ENCODE measurements at places on chromosomes 3 and 15.

DNA sequence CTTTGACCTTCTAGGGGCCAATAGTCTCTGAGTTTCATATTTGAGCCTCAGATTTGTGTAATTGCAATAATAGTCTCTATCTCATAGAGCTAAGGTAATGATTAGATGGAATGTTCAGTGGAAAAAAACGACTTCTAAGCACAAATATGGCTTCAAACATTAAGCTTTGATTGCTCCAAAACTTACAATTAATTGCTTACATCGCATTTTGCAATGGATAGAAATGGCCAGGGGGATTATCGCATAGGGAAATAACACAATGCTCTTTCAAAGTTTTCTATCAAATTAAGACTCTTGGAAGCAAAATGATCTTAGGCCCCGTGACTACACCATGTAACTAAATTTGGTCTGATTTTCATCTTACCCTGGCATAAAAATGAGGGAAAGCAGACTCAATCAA lies 888.6 kb downstream of the AGBL1 start:
- DNase-seq = no peak

DNA sequence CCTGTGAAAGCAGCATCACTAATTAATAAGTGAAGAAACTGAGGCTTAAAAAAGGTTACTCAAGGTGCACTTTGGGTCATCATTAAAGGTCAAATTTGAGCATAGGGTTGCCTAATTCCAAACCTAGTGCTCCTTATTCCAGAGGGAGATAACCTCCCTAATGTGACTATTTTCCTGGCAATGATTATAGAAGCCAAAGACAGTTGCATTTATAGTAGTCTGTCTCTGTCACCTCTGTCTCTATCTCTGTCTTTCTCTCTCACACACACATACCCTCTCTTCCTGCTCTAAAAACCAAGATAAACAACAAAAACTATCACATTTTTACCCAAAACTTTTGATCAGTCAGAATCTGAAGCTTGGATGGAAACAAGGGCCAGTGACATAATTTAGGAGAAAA lies 172.0 kb upstream of the LMCD1 start:
- DNase-seq = no peak

DNA sequence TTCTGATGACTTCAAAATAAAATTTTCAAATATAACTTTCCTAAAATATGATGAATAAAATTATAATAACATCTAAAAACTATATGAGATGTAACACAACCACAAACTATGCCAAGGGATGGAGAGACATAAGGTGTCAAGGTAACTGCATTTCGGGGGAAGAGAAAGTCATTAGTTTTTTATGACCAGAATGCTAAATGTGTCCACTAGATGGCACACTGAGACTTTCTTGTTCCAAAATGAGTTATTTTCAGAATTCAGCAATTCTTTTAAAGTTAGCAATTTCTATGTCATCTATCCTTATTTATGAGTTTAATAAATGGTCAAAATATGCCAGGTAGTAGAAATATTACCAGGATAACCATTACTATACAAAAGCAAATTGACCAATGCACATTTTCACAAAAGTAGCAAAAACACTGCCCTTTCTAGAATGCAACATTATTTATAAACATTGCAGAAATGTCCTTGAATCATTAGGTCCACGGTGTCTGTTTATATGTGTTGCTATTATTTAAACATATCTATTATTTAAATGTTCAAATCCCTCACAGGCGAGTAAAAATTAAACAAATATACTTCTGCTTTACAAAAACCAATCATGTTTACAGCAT lies 374.2 kb downstream of the PLCL2 start:
- peak; percentile 40 for DNase-seq

DNA sequence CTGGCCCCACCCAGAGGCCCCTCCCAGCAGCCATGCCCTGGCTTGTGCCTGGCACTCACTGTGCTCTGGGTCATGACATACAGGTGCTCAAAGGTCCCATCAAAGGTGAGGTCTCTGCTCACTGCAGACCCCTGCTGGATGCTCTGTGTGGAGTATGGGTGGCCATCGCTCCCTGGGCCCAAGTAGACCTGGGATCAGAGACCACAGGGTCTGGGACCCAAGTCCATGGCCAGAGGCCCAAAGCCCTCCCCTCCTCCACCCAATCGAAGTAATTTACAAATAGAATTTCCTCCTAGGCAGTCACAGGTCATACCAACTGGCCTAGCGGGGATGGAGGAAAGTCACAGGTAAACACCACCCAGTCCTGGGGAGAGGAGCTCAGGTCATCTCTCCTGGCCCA lies 7.6 kb downstream of the PLXNB1 start:
- DNase-seq = no peak

DNA sequence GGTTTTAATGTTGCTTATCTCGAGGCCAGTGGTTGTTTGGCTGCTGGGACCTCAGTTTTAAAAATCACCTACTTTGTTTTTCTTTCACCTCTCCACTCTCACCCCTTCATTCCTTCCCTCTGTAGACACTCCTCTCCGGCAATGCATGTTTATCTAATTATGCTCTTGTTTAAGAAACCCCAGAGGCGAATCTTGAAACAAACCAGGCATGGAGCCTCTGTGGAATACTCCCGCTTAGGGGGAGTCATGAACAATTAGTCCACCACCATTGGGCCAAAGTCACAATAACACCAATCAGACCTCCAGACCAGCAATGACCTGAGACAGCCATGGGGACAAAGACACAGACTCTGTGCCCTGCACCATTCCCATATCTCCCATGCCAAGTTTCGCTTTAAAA lies 53.3 kb downstream of the EFCAB12 start:
- DNase-seq = no peak

GRCh38 chr3:62602129-62602770 lies 228.9 kb upstream of the FEZF2 start:
- DNase-seq = no peak

GRCh38 chr3:152458376-152459117 lies 189.8 kb downstream of the MBNL1 start:
- DNase-seq = no peak

DNA sequence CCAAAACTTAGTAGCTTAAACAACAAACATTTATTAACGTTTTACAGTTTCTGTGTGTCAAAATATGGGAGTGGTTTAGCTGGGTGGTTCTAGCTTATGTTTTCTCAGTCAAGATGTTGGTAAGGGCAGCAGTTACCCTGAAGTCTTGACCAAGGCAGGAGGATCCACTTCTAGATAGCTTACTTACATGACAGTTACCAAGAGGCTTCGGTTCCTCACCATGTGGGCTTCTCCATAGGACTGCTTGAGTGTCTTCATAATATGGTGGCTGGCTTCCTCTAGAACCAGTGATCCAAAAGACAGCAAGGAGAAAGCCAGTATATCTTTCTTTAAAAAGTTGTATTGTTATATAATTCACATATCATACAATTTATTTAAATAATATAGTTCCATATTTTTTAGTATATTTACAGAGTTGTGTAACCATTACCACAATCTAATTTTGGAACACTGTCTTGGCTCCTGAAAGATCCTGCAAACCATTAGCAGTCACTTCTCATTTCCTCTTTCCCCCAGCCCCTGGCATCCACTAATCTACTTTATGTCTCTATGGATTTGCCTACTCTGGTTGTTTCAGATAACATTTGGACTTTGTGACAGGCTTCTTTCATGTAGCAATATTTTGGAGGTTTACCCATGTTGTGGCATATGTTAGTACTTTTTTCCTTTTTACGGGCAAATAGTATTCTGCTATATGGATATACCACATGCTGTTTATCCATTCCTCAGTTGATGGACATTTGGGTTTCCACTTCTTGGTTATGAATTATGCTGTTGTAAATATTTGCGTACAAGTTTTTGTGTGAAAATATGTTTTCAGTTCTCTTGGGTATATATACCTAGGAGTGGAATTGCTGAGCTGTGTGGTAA lies 33.3 kb downstream of the MAPK6 start:
- DNase-seq = peak; percentile 38

- peak; percentile 58 for DNase-seq
These were observed 58.5 kb downstream of the NEK10 start for GRCh38 chr3:27310688-27311087.

- peak; percentile 84 for DNase-seq
These were observed 16.4 kb downstream of the CHST13 start for GRCh38 chr3:126540342-126540849.

DNA sequence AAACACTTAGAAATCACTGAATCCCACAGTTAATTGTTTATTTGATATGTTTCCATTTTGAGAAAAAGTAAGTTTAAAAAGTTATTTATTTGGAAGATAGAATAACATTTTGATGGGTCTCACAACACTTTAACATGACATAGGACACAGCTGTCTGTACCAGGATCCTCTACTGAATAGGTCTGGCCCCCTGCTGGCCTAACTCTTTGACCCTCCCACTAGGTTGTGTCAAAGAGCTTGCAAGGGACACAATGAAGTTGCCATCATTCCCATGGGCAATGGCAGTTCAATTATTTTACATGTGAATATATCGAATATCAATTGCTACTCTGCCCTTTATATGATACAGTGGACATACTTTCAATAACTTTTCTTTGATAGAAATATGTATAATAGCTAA lies 138.9 kb downstream of the EPHA3 start:
- peak; percentile 8 for DNase-seq

Data from Kasumi-1 (cell line).